ENCODE measurements at places on chromosomes 7 and 10. TPM values are rescaled to one million over a fixed set of nuclear protein-coding genes. Genes with fewer than 3 reads are reported as not detected.

- no peak for DNase-seq
Measured at GRCh38 chr10:43204042-43204942, 62.6 kb downstream of the RASGEF1A start.

CALML3 gene
- not detected for total RNA-seq

DNA sequence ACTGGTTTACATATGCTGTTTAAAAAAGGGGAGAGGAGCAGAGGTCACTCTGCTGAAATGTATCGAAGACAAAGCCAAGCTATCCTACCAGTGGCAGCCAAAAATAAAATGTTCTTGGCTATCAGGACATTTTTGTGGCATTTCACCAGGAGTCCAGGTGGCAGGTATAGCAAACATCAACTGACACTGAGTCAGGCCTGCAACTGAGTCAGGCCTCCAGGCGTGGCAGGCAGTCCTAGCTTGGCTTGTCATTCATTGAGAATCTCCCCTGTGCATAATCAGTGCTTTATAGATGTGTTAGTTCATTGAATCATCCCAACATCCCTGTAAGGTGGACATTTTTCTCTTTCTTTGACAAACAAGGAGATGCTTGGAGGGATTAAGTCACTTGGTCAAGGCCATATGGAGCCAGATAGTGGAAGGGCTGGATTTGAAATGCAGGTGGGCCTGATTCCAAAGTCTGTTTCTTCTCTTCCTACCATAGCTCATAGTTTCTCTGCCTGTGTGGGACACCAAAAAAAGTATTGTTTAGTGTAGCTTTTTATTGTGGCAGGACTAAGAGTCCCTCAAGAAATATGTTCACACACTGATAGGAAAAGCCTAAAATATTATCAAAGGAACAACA is 4.3 kb downstream of the DYNC1I1 start:
- no peak for DNase-seq

- no peak for DNase-seq
Measured at GRCh38 chr7:365593-365992, 75.6 kb downstream of the FOXL3 start.

- no peak for DNase-seq
Measured at GRCh38 chr7:41977661-41978060, 259.3 kb downstream of the GLI3 start.

DNA sequence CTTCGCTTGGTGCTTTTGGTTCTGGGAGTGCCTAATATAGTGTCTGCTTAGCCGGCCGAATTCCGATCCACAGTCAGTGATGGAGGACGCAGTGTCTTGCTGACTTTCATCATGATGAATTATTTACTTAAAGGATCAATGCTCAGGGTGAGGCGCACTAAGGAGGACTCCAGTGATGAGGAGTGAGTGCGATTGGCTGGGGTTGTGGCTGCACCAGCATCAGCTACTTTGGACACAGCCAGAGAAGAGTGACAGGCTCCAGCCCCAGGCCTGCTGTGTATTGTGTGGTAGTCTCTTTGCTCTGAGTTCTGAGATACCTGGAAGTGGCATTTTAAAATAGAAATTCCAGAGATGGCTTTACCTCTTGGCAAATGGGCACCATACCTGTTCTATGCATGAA is 73.3 kb upstream of the ANLN start:
- DNase-seq: no peak
